ENCODE measurements at places on chromosomes 4 and X.

- DNase-seq, result no peak
These were observed 81.6 kb downstream of the ZFX start for GRCh38 chrX:24231131-24231540.

- DNase-seq, result no peak
These were observed 5.4 kb downstream of the STBD1 start for GRCh38 chr4:76311896-76312331.

DNA sequence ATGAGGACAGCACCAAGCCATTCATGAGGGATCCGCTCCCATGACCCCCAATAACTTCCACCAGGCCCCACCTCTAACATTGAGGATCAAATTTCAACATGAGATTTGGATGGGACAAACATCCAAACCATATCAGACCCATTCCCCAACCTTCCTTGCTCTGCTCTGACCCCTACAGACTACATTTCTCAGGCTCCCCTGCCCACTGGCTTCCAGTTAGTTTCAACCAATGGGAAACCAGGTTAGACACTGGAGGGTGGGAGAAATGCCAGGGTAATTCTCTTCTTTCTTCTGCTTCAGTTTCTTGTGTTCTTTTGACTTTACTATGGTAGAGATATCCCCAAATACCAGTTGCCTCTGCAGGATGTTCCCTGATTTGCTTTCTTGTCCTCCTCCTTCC lies 125.7 kb downstream of the CLCN4 start:
- no peak for DNase-seq

DNA sequence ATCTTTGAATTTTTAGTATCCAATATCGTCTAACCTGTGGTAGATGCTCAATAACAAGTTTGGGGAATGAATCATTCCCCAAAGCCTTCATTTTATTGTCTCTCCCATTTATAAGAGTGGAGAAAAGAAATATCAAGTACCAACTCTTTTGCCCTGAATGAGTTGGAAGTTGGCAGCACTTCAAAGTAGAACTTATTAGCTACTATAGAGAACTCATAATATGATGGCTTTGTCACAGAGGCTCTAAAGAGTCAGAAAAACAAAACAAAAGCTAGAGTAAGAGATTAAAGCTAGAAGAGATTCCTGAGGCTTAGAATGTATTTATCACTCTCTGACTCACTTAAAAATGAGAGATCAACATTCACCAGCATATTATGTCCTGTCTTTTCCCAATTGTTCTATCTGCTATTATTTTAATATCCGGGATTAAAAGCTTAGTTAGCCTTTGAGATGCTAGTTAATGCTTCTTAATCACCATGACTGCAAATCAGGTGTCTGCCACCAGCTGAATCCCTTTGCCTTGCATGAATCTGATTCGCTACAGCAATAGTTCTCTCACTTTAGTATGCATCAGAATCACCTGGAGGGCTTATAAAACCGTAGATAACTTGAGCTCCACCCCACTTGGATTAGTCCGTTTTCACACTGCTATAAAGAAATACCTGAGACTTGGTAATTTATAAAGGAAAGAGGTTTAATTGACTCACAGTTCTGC lies 77.9 kb downstream of the PALLD start:
- no peak for DNase-seq

GRCh38 chr4:183328832-183329231 lies 6.6 kb upstream of the CLDN24 start:
- no peak for DNase-seq

DNA sequence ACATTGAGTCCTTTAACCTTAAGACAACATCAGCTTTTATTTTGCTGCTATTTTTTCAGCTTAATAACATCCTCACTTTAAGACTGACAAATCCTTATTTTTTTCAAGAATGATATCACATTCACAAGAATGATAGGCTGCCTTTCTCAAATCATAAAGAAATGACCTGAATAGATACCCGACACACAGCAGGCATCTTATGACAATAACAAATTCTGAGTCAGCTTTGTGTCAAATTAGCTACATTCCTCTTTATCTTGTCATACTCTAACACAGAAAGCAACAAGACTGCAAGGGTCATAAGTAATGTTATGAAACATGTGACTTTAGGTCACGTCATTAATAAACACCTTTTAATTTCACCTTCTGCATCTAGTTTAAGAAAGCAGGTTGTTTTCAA lies 2387.6 kb downstream of the PCDH7 start:
- no peak for DNase-seq

GRCh38 chrX:153865685-153866084 lies 20.3 kb downstream of the L1CAM start:
- DNase-seq, result no peak
